ENCODE measurements at places on chromosomes 5 and 9.

- no peak for DNase-seq
Observed at GRCh38 chr5:145917288-145917687, 19.1 kb upstream of the SH3RF2 start.

DNA sequence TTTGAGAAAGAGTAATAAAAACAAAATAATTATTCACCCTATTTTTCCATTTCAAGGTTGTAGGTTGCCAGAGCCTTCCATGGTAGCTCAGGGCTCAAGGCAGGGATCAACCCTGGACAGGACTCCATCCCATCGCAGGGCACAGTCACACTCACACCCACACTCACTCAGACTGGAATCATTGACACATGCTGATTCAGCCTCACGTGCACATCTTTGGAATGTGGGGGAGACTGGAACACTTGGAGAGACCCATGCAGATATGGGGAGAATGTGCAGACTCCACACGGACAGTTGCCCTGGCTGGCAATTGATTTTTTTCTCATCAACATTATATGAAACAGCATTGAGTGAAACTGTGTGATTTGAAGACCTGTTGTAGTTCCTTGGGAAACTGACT lies 234.1 kb downstream of the ADGRV1 start:
- DNase-seq, result no peak

DNA sequence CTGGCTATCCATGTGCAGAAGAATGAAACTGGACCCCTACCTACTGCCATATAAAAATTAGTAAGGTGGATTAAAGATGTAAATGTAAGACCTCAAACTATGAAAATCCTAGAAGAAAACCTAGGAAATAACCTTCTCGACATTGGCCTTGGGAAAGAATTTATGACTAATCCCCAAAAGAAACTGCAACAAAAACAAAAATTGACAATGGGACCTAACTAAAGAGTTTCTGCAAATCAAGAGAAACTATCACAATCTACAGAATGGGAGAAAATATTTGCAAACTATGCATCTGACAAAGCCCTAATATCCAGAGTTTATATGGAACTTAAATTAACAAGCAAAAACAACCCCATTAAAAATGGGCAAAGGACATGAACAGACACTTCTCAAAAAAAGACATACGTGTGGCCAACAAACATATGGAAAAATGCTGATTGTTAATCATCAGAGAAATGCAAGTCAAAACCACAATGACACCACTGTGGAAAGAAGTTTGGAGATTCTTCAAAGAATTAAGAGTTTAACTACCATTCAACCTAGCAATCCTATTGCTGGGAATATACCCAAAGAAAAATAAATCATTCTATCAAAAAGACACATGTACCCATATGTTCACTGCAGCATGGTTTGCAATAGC lies 98.5 kb downstream of the NR3C1 start:
- DNase-seq, result no peak

DNA sequence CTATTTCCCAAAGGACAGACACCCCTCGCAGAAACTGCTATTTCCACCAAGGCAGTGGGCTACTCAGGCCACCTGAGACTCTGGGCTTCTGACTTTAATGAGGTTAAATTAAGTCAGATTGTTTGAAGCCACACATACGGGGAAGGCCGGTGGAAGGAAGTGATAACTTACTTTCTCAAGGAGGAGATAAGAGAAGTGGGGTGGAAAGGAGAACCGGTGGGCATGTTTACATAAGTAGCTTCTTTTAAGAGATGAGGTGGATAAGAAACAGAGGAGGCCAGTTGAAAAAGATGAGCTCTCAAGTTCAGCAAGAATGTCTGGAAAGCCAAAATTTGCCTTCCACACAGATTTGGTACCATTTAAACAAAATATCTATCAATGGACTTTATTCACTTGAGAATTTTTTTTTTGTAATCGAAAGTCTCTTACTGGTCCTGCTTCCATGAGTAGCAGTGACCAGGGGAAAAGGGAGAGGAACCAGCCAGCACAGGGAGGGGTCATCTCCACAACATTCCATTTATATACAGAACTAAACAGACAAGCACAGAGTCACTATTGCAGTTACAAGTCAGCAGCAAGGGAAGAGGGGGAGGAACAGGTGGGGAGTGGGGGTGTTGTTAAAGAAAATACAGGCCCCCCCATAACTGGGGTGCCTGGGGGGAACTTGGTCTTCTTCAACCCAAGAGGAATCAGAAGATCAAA lies 20.0 kb downstream of the CCDC125 start:
- no peak for DNase-seq

- no peak for DNase-seq
Observed at GRCh38 chr5:133113331-133114061, 61.7 kb downstream of the HSPA4 start.

GRCh38 chr9:113898151-113898550 lies 22.0 kb downstream of the ZNF618 start:
- no peak for DNase-seq

DNA sequence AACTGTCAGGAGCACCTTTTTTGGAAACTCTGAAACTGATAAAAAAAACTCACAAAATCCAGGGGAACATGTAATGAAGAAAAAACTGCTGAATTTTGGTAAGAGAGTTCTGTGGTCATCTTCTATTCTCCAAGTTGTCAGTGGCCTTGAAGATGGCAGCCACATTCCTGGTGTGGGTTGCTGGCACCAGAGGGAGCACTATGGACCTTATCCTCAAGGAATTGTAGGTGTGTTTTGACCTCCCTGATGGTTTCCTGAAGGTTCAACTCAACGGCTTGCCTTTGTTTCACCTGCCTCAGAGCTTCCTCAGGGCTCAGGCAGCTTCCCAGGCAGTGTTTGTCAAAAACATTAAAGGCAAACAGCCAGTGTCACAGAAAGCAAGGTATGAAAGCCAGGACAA lies 2.2 kb upstream of the SLC38A9 start:
- no peak for DNase-seq

DNA sequence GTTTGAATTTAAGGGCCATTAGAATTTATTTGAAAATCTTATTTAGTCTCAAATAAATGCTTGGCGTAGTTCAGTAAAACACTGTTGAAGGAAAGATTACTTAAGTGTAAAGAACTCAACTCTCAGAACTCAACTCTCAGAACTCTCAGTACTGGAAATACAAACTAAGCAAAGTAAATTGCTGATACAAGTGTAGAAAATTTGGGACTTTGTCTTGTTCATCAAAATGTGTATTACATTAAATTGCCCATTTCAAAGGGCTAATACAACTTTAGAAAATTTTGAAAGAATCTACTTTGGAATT lies 99.4 kb downstream of the CSNK1G3 start:
- DNase-seq, result no peak

GRCh38 chr9:93829271-93830011 lies 125.7 kb downstream of the BARX1 start:
- no peak for DNase-seq

DNA sequence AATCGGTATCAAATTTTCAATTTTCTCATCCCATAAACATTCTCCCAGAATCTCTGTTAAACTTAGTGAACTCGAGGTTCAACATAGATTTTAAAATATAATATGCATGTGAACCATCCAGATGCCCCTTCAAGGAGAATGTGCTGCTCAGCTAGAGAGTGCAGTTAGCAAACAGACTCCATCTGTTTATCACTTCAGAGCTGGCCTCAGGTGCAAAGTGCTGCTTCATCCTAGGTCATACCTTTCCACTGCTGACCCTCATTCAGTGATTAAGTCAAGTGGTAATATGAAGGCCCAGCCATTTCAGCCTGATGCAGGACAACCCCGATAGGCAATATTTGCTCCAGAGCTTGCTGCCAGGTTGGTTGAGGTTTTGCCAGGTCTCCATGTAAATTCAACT lies 339.0 kb upstream of the POU5F2 start:
- DNase-seq, result no peak

DNA sequence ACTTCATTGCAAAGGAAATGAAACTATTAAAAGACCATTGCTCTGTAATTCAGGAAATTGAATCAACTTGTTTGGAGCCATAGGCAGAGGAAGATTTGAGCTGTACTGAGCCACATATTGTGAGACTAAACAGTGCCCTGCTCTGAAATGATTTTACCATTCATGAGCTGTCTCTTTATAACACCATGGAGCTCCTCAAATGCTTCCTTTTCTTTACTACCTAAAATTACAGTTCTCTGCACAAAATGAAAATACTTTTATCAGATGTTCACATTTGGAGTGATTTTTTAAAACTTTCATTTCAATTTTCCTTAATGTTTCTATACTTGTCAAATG lies 97.9 kb downstream of the NLN start:
- DNase-seq, result no peak

DNA sequence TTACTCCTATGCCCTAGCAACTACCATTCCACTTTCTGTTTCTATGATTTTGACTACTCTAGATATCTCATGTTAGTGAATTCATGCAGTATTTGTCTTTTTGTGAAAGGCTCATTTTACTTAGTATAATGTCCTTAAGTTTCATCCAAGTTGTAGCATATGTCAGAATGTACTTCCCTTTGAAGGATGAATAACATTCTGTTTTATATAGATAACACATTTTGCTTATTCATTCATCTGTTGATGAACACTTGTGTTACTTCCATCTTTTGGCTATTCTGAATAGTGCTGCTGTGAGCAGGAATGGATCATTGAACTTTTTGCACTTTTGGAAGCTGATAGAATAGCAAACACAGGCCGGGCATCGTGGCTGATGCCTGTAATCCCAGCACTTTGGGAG lies 140.2 kb upstream of the MYO10 start:
- no peak for DNase-seq

DNA sequence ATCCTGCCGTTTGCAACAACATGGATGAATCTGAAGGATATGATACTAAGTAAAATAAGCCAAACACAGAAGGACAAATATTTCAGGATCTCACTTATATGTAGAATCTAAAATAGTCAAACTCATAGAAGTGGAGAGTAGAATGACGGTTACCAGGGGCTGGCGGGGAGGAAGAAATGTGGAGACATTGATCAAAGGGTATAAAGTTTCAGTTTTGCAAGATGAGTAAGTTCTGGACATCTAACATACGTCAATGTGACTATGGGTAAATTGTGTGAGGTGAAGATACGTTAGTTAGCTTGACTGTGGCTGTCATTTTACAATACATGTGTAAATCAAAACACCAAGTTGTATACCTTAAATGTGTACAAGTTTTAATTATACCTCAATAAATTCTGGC lies 200.3 kb downstream of the SNX18 start:
- no peak for DNase-seq

- no peak for DNase-seq
Observed at GRCh38 chr9:107281922-107282667, 984 bp upstream of the RAD23B start.

- DNase-seq, result no peak
Observed at GRCh38 chr5:51974834-51975233, 591.6 kb downstream of the ISL1 start.

DNA sequence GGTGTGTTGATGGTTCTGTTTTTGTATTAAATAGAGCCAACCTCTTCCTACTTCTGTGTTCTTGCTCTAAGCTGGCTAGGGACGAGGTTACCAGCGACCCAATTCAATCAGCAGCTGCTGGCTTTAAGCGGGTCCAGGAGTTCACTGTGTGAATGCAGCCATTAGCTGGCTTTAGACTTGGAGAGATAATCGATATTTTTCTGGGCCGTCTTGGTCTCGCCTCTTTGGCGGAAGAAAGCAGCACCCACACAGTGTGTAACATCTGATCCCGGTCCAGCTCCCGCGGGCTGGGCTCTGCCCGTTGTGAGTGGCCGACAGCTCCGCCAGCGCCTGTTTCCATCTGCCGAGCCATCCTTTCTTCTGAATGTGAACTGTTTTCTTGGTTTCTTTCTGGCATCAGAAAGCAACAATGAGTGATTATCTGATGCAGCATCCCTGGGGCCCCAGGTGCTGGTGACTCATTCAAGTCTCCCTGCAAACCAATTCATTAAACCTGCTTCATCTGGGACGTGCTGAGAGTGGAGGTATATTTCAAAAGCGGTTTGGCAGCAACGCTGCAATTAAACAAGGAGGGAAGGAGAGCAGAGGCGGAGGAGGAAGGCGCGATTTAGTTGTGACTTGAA lies 90.8 kb upstream of the IRX4 start:
- no peak for DNase-seq

- peak; percentile 60 for DNase-seq
Observed at GRCh38 chr5:159515909-159516415, 185.7 kb upstream of the IL12B start.

DNA sequence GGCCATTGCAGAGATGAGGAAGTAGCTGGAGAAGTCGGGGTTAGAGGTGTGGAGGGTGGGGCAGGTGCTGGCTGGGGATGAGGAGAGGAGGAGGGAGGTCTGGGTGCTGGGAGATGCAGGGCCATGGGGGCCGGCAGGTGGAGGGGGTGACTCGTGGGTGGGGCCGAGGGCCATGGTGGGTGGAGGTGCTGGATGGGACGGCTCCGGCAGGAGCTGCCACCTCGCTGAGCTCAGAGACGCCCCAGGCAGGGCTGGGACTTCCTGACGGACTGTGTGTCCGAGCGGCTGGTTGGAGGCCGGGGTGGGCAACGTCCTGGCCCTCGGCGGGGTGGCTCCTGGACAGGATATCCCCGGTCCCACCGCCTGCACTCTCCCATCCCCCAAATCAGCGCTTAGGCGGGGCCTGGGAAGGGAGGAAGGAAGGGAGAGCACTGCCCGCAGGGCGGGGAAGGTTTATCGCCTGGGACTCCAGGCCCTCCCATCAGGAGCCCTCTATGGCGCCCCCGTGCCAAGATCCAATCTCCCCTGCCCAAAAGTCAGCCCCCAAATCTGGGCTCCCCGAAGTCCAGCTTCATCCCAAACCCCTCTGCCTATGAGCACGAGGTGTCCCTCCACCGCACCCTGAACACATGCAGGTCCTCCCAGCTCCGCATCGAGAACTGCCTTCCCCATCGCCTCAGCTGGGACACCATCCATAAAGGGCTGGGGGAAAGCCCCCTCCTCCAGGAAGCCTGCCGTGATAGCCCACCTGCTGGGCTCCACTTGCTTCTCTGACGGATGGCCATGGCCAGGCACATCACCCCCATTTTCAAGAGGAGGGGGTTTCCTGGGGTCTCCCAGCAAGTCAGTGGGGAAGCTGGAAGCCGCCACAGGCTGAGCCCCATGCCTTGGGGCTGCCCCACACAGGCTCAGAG lies 58.3 kb upstream of the NOTCH1 start:
- DNase-seq, result no peak

DNA sequence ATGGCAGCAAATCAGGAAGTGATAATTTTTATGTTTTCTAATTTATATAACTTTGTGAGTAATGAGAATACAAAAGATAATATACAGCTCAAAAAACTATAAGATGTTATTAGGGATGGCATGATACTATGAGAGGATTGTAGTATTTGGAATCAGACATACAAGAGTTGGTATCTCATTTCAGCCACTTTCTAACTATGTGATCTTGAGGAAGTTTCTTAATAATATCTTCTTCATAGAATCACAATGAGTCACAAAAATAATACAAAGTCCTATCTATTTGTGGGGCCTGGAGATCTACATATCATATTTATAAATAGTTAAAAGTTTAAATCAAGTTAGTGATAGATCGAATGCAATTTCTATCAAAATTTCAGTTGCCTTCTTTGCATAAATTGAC lies 23.7 kb upstream of the TMED7 start:
- no peak for DNase-seq

DNA sequence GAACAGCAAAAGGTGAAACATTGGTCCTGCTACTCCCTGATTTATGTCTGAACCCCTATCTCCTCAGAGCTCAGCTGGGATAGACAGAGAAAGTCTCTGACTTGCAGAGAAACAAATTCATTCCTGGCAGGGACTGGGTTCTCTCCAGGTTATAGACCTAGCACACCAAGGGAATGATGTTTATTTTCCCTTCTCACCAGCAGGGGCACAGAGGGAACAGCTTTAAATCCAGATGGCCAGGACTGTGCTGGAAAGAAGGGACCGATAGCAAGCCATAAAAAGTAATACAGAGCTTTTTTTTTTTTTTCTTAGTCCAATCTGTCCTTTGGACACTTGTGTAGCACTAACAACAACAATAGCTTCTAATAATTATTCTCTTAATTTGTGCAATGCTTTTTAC lies 141.1 kb upstream of the C9orf72 start:
- no peak for DNase-seq

GRCh38 chr5:16618138-16618897 lies 1.5 kb upstream of the RETREG1 start:
- DNase-seq, result no peak
